ENCODE measurements at places on chromosomes 1 and 21. TPM values are rescaled to one million over a fixed set of nuclear protein-coding genes. Genes with fewer than 3 reads are reported as not detected.
A peak's percentile ranks its signal among the peaks of the same experiment; 100 is the strongest.

DNA sequence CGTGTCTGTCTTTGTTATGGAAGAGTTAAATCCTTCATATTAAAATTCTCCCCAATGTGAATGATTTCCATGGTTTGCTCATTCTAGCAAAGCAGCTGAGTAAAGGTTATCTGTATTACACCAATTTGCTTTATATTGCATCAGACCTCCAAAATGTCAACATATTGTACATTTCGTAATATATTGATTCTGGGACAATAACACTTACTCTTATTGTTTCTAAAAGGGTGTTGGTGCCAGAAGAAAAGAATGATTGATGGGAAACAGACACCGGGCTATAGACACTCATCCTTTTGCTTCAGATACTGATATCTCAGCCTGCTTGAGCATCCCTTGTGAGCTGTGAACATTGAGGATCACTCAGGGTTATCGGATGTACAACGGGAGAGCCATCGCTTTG lies 7.0 kb downstream of the NTNG1 start:
- H3K4me1 ChIP-seq = no peaks in the 10 kb centered on the region
- no peak overlapping the region for H3K4me3 ChIP-seq
- H3K27ac ChIP-seq = no peak overlapping the region
- DNase-seq = no peak

GRCh38 chr1:2788506-2789163 lies 12.9 kb downstream of the TTC34 start:
- H3K27ac ChIP-seq = no peak overlapping the region
- H3K36me3 ChIP-seq = no peaks in the 10 kb centered on the region
- no peak for DNase-seq
- no peak overlapping the region for H3K4me3 ChIP-seq
- H3K27me3 ChIP-seq = peaks cover 10% of the 10 kb centered on the region
- peaks cover 6% of the 10 kb centered on the region for H3K4me1 ChIP-seq

RPE65 gene
- total RNA-seq = not detected

PCSK9 gene
- total RNA-seq = not detected

DNA sequence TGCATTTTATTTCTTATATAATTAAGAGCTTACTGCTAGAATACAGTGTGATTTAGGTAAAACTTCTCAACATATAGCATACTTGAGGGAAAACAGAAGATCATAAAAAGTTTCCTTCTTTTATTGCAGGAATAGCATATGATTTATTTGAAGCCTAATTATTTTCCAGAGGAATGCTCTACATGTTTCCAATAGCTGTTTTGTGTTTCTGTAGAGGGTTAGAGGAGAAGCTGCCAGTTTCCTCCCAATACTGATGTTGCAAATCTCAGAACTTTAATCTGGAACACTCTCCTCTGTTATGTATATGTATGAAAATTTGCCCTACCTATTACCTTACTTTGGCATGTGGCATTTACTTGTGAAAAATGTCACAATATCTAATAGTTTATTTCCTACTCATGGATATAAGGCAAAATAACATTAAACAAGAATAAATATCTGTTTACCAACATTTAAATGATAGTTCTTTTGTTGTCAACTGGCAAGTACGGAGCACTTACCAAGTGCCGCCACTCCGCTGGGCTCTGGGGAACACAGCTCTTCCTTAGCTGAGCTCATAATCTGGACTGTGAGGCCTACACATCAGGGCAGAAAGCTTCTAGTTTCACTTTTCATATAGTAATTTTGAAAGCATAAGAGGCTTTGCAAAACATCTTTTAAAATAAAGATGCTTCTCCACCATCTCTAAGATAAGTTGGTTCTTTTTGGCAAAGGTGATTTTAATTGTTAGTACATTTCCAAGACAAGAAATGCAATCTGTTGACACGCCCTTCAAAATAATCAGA lies 239.8 kb upstream of the C1orf105 start:
- H3K27me3 ChIP-seq = no peaks in the 10 kb centered on the region
- peak; percentile 40 for DNase-seq
- H3K4me1 ChIP-seq = peaks cover 23% of the 10 kb centered on the region
- H3K36me3 ChIP-seq = no peaks in the 10 kb centered on the region
- H3K27ac ChIP-seq = peak overlapping the region; percentile 80
- peak overlapping the region; percentile 56 for H3K4me3 ChIP-seq

All from naive thymus-derived CD4-positive, alpha-beta T cell (primary cell).